ENCODE measurements at places on chromosomes 16 and 17.

DNA sequence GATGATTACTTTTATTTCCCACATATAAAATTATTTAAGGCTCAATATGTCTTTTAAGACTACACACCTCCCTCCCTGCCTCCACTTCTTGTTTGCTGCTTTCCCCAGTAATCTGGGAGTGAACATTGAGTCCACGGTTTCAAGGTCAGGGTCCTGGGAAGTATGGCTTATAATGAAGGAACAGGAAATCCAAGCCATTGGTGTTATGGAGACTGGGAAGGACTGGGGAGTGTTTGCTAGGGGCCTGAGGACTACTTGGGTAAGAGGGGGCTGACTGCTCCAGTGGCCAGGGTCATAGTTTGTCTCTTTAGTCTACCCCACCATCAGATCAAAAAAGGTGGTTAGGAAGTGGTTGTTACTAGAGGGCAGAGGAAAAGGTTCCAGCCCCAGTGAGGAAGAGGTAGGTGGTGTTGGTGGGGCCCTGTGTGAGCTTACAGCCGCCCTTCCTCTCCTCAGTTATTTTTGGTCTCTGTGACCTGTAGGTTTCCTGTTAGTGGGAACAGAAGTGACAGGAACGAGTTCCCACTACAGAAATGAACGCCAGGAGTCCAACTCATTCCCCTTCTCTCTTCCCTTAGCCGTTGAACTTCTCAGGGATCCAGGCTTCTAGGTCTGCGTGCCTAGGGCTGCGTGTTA, 742 bp upstream of the SLC16A13 start:
- DNase-seq, result no peak

GRCh38 chr16:88524973-88525662, 45.1 kb upstream of the ZC3H18 start:
- no peak for DNase-seq

DNA sequence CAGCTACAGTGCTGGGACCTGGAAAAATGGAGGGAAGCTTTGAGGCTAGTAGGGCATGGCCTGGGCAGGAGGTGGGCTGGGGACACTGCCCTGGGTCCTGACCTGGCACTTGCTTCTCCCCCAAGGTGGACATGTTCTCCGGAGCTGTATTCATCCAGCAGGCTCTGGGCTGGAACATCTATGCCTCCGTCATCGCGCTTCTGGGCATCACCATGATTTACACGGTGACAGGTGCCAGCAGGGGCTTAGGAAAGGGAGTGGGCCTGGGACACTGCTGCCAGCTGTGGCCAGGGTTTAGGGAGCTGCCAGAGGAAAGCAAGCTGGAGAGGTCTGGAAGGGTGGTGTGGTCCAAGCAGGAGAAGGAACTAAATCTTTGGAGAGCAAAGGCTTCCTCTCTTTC, 3.1 kb downstream of the SLC5A2 start:
- DNase-seq, result no peak

DNA sequence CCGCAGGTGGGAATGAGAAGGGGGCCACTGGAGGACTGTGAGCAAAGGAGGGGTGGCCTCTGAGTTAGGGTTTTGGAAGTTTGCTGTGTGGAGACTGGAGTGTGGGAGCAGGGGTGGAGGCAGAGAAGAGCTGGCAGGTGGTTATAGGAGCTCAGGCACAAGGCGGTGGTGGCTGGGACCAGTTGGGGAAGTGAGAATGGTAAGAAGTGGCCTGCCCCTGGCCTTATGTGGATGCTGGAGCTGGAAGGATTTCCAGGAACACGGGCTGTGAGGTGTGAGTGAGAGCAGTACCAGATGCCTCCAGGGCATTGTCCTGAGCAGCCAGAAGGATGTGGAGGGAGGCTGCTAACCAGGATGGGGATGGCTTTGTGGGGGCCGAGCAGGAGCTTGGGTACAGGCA, 277.2 kb downstream of the SNX29 start:
- no peak for DNase-seq

DNA sequence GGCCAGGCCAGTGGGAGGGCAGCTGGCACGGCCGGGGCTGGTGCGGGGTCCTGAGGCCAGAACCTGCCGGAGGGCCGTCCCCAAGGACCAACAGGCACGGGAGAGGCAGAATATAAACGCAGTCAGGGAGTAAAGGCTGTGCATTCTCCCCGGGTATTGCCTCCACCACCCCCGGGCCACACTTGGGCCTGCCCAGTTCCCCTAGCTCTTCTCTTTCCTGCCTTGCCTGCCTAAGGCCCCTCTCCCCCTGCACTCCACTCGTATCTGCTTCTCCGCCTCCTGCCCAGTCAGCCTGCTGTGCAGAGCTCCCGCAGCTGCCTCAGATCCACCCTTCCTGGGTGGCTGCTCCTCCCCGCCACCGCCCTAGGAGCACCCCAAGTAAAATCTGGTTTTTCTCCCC, 5.0 kb upstream of the RPH3AL start:
- no peak for DNase-seq

DNA sequence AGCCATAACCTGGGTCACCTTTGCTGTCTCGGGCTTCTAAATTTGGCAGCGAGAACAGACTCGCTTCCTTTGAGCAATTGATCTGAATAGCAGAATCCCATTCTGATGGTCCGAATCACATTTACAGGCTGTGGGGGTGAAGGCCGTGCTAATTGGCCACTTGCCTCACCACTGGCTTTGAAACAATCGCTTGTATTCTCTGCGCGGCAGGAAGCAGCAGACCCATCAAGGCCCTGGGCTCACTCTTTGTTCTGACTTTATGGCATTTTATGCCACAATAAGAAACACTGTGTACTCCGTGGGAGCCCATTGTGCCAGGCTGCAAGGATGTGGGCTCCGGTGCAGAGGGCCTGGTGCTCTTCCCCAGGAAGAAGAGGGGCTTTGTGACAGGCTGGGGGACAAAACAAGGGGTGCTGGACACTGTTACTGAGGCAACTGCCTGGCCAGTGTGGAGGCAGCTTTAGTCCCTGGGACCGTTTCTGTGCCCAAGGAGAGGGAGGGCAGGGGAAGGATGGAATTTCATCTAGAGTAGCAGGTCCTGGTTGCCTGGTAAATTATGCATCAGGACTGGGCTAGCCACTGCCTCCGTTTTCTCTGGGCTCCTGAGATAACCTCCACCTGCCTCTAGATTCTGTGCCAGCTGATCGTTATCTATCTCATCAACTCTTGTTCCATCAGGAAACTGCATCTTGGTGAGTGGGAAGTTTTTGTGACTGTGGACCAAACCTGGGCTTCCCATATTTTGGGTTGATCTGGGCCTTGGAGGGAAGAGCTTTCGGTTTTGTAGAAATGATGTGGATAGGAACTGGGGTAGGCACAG, 78.5 kb downstream of the MRC2 start:
- no peak for DNase-seq

GRCh38 chr17:2057175-2057759, 2.4 kb downstream of the HIC1 start:
- DNase-seq, result no peak

DNA sequence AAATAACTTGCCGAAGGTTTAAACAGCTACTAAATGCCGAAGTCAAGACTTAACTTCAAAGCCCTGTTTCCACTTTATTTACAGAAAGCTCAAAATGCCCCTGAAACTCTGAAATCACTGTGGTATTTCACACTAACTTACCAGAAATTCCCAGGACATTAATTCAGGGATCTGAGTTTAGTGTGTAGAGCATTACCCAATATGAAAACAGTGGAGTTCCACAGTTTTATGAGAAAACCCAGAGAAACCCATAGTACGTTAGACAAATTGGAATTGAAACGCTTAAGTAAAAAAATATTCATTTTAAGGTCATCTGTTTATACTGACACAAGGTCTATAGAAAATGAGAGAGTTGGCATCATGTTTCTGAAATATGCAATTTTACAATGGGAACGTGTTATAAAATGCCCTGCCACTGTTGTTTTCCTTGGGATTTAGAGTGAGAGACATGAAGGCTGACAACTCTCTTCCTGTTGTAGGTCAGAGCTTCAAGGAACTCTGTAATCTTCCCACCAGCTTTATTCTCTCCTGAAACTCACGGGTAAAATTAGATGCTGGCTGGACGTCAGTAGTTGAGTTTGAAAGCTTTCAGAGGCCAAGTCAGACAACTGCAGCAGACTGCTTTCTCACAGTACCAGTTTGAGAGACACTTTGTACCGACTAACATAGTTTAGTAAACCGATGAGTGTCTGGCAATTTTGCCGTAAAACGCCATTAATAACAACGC, 139.4 kb upstream of the TBX2 start:
- no peak for DNase-seq

DNA sequence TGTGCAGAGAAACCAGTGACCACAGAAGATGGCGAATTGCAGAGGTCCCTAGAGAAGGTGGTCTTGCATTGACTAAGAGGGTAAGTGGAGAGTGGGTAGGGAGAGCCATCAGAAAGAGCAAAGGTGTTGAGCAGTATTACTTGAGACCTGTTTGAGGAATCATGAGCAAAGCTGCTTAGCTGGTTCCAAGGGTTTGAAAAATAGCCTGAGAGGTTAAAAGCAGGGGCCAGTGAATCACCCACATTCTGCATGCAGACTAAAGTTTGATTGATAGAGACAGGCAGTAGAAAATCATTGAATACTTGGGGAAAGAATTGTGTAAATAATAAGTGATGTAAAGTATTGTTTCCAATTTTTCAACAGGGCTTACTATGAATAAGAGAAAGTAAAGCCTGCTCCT, 34.0 kb upstream of the KCNJ16 start:
- DNase-seq, result no peak

DNA sequence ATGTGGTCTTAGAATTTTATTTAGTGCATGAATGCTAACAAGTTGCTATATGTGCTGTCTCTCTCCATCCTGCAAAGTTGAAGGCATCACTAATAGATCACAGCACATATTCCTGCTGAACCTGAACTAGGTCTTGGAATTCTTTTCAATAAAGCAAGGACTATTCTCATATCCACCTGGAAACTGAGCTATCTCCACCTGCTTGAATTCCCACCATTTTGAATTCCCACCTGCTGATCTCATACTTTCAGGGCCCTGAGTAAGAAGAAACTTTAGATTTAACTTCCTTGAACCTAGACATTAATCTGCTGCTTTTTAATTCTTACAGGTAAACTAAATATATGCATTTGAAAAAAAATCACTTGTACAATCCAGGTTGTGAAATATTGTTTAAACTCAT, 445.3 kb upstream of the CCL2 start:
- DNase-seq, result no peak

DNA sequence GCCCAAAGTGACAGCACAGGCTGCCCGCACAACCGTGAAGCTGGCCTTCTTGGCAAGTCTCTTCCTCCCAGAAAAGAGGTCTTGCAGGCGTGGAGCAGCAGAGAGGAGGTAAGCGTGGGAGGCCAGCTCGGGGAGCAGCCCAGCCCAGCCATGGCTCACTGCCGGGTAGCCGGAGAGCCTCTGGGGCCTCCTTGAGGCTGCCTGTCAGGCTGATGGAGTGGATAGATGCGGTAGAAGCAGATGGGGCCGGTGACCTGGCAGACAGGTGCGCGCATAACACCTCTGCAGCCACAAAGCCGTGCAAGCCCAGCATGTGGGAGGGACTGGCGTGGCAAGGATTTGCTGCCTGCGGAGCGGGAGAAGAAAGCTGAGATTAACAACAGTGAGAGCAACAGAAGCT, 17.1 kb upstream of the DOK4 start:
- no peak for DNase-seq

GRCh38 chr16:12152740-12153139, 176.2 kb downstream of the SNX29 start:
- DNase-seq, result no peak

DNA sequence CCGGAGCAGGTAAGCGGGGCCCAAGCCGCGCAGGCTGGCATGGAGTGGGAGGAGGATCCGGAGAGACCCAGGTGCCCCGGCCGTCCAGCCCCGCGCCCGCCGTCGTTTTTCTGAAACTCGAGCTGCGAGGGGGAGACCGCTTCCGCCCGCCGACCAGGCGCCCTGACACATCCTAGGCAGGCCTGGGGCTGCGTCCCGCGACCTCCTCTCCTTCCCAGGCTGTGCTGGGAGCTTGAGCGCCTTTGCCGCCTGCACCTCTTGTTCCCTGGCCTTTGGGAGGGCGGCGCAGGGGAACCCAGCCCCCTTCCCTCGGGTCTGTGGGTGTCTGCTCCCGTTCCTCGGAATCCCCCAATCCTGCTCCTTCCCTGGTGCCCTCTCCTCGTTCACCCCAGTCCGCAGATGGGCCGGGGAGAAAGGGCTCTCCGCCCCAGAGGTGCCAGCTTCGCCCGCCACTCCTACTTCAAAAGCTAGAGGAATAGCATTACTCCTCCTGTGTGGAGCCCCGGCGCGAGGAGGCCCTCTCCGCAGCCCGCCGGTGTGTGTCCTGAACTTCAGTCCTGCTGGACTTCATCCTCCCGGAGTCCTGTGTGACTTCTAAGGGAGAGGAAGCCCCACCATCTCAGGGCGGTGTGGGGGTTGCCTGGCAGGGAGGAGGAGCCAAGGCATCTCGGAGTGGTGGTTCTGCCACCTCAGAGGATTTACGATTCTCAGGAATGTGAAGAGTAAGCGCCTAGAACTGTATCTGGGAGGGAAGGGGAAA, 1.0 kb downstream of the NHERF1 start:
- peak; percentile 42 for DNase-seq

DNA sequence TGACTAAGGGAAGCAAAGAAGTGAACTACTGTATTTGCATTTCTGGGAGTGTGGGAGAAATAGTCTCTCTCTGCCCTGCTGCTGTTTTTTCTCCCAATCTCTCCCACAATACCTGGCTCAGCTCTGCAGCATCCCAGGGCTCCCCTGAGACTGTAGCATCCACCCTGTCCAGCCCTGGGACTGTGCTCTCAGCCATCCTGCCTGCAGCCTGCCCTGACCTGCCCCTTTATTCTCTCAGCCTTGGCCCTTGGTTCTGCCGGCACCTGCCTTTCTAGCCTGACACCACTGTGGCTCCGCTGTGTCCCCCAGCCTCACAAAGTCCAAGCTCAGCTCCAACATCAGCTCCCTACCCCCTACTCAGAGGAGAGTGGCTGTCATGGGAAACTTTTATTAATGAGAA, 1.9 kb downstream of the PDILT start:
- no peak for DNase-seq

GRCh38 chr17:21286066-21286770, 1.7 kb downstream of the MAP2K3 start:
- DNase-seq, result no peak

DNA sequence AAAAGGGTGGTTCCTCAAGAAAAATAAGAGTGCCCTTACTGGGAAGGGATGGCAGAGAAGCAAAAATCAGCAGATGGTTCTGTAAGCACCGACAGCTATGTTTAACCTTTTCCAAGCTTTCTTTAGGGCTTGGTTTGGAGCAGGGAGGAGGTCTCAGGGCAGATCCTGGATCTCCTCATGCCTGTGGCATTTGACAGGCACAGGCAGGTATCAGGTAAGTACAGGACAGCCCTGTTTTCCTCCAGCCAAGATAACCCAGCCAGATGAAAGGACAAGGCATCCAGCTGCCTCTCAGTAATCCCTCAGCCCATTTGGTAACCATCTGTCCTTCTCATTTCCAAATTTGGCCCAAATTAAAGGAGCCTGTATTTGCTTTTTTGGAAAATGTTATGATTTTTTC, 141.5 kb downstream of the TOX3 start:
- DNase-seq, result no peak

DNA sequence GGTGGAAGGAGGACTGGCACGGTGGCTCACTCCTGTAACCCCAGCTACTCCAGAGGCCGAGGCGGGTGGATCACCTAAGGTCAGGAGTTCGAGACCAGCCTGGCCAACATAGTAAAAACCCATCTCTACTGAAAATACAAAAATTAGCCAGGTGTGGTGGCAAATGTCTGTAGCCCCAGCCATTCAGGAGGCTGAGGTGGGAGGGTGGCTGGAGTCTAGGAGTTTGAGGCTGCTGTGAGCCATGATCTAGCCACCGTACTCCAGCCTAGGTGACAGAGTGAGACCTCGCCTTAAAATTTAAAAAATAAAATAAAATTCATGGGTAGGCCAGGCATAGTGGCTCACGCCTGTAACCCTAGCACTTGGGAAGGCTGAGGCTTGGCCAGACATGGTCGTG, 1.2 kb upstream of the RPH3AL start:
- no peak for DNase-seq
